Stimulated activated CD8-positive, alpha-beta memory T cell treated with anti-CD3 and anti-CD28 coated beads, Interleukin-7, amount 100 ng/mL, for 48 hours (primary cell): ENCODE measurements at places on chromosomes 5 and 9.

DNA sequence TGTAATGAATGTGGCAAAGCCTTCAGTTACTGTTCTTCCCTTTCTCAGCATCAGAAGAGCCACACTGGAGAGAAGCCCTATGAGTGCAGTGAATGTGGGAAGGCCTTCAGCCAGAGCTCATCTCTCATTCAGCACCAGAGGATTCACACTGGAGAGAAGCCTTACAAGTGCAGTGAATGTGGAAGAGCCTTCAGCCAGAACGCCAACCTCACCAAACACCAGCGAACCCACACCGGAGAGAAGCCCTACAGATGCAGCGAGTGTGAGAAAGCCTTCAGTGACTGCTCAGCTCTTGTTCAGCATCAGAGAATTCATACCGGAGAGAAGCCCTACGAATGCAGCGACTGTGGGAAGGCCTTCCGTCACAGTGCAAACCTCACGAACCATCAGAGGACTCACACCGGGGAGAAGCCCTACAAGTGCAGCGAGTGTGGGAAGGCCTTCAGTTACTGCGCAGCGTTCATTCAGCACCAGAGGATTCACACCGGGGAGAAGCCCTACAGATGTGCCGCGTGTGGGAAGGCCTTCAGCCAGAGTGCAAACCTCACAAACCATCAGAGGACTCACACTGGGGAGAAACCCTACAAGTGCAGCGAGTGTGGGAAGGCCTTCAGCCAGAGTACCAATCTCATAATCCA is 6.8 kb downstream of the RPL12 start:
- no peak for DNase-seq

GRCh38 chr5:135482381-135482933 is 30.3 kb upstream of the TIFAB start:
- DNase-seq = no peak

GRCh38 chr9:122609804-122610203 is 4.7 kb upstream of the OR1Q1 start:
- DNase-seq = no peak

GRCh38 chr5:40605295-40605958 is 74.3 kb upstream of the PTGER4 start:
- no peak for DNase-seq
